Activated CD4-positive, alpha-beta T cell treated with anti-CD3 and anti-CD28 coated beads, Interleukin-2, amount 50 U/mL, for 48 hours (primary cell): ENCODE measurements at places on chromosomes 12 and 14.

- DNase-seq, result peak; percentile 97
Measured at GRCh38 chr14:22556021-22556989, 32.7 kb downstream of the DAD1 start.

DNA sequence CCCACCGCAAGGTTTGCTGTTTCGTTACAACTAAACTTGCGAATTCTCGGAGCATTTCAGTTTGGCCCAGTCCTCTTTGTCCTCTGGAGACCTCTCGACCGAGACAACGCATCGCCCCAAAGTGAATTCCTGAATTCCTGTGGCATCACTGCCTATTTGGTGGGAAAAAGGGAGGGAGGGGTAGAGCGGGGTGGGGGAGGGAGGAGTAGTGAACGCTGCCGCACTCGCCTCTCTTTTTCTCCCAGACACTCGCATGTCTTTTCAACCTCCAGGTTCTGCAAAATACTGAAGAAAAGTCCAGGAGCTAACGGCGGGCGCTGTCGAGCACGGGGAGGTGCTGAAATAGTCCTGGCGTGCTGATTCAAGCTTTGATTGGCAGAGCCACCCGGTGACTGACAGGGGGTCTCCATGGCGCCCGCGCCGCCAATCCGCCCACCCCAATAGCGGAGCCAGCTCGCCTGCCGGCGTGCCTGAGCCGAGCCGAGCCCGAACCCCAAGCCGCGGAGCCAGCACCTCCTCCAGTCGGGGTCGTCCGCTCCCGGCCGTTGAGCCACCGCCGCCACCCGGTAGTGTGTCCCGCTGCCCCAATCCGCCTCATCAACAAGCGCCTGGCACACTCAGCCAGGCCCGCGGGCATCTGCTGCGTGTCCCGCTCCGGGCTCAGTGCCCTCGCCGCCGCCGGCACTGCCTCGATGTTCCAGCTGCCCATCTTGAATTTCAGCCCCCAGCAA lies at the start of gene SIX6:
Gene SIX6 (plus strand): TSS at position 440 of the 731 bp plus-strand sequence. CDS start 253 bp downstream, at position 693.
- DNase-seq, result no peak

DNA sequence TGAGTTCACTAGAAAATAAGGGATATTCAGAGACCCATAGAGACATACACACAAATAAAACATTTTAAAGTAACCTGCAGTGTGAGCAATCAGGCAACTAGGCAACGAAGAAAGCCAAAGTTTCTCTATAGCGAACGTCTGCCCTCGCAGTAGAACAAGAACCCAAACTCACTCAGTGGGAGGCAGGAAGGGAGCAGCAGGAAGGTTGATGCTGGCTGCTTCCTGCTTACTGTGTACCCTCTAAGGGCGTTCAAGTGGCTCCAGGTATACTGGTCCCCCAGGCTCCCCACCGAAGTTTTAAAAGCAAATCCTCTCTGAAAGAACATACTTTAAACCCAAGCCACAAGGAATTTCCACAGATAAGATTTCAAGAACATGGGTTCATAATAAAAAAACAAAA lies 249.3 kb downstream of the FOXN3 start:
- DNase-seq, result no peak

GRCh38 chr14:67525389-67525788 lies 7.7 kb upstream of the PLEKHH1 start:
- DNase-seq, result no peak

DNA sequence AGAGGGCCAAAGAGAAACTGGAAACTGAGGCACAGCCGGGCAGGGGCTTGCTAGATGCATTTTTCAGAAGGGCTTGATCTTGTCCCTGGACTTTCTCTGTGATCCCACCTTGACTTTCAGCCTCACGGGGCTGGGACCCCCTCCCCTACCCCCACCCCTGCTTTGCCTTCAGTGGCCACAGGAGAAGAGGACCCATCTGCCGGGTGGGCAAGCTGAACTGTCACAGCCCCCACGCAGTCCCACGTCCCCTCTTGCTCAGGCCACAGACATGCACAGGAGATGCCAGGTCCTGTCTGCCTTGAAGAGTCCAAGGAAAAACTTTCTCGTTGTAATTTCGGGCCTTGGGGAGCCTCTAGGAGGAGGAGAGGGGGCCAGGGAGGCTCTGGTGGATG lies 158.9 kb downstream of the KIF26A start:
- DNase-seq, result no peak

DNA sequence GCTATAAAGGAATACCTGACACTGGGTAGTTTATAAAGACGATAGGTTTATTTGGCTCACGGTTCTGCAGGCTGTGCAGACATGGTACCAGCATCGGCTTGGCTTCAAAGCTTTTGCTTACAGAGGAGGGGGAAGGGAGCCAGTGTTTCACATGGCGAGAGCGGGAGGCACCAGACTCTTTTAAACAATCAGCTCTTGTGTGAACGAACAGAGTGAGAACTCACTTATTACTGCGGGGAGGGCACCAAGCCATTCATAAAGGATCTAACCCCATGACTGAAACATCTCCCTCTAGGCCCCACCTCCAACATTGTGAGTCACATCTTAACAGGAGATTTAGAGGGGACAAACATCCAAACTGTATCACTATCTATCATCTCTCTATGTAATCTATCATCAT lies 227.4 kb downstream of the TMEM132D start:
- no peak for DNase-seq

DNA sequence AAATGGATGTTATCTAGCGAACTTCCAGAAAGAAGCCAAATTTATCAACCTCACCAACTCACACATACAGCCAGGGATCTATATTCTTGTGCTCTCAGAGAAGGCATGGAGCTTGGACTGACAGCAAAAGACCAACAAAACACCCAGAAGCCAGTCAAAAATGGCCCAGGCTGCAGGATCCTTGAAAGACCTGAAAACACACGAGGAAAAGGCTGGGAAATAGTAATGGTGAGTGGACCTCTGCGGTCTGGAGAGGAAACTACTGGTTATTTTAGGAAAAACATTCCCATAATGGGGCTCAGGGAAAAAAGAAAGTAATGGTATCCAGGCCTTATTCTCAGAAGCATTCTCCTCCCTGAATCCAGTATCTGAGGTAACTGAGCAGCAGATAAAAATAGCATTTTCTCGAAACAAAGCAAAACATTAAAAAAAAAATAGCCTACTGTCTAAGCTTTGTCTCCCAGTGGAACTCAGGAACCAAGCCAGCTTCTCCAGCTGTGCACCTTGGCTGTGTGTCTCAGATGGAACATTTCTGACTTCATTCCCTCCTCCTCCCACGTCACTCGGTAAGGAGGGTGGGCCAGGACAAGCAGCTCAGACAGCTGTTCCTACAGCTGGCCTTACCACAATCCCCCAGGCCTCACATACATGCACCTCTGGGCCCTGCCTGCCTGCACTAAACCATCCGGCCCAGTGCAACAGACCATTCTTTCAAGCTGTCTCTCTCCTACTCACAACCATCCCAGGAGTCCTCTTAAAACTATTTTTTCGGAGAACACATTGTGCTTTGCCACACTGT lies 249.9 kb downstream of the DAD1 start:
- DNase-seq, result no peak

DNA sequence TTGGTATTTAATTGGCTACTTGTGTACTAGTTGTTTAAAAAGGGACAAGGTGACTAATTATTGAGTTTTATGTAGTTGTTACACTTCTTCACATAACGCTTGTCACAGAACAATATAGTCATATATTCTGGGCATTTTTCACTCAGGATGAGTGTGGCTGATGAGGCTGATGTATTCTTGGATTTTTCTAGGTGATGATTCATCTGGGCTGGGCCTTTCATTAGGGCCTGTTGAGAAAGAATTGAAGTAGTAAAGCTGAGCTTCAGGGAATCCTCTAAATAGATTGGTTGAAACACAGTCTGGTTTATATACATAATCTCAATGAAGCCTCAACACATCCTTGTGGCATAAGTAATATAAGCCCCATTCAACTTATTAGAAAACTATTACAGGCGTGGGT lies 445.7 kb downstream of the DAD1 start:
- no peak for DNase-seq

GRCh38 chr14:61296719-61297502 lies 15.8 kb upstream of the TMEM30B start:
- no peak for DNase-seq

DNA sequence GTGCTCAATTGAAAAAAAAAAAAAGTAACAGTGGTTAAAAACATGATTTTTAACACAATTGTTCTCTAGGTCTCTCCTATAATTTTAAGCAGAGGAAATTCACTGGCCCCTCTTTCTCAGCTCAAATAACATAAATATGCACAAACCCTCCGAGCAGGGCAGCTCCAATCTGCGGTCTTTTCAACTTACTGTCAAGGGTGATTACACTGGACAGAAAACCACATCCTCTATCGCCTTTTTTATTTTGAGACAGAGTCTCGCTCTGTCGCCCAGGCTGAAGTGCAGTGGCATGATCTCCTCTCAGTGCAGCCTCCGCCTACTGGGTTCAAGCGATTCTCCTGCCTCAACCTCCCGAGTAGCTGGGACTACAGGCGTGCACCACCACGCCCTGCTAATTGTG lies 16.5 kb upstream of the GABARAPL1 start:
- no peak for DNase-seq

GRCh38 chr14:68779761-68780323 lies 13.0 kb downstream of the ZFP36L1 start:
- DNase-seq, result no peak

DNA sequence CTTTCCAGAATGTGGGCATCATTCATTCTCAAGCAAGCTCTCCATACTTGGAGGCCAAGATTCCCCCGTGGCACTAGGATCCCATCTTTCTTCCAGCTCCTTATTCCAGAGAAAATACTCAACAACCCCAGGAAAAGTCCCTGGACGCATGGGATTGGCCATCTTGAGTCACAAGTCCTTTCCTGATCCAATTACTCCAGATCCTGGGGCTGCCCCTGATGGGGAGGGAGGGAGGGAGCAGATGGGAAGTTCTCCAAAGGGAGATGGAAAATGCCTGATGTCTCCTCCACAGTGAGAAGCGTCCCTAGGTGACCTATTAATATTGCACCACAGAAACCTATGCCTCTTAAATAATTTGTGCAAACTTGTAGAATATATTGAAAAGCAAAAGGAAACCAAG lies 12.4 kb upstream of the KCNK13 start:
- DNase-seq, result no peak

DNA sequence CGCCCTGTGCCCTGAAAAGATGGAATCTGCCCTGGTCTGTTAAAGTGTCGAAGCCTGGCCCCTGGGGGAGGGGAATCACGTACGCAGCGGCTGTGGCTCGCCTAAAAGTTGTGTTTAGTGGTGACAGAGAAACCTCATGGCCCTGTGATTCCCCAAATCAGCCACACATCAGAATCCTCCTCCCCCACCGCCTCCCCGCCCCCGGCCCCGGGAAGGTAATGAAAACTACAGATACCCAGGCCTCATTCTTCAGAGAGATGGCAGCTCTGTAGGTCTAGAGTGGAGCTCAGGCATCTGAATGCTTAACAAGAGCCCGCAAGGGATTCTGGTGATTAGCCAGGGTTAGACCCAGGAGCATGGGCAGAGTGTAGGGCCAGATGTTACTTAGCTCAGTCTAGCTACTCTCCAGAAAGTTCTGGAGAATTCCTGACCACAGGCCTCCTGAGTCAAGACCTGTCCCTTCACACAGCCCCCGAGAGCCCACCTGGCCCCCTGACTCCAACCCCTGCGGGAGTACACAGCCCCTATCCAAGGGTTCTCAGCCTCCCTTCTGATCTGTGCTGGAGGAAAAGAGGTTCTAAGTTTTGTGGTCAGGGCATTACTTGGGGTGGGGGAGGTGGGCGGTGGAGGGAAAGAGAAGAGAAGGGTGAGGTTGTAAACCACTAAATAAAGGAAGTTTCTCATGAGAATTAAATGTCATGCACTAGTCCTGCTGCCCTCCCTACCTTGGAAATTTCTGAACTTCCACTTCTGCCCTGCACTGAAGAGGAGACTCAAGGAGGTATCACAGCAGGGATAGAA lies 114.8 kb downstream of the PLXNC1 start:
- peak; percentile 84 for DNase-seq

DNA sequence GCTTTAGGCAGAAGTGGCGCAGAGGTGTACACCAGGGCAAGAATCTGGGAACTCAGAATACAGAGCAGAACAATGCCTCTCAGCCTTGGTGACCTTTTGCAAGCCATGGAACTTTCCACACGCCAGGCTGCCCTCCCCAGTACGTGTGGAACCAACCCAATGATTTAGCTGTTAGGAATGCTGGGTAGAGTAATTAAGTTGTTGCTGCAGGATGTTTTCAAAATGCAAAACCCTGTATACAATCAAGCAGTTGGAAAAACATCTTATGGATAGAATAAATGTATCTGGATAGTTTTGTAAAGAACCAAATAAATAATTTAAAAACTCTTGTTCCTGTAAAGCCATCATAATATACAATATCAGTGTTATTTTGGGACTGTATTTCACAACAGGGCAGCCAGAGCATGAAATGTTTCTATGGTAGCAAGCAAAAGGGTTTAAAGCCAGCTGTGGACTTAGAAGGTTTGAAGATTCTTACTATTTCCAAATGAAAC lies 19.4 kb downstream of the PPP1R36 start:
- no peak for DNase-seq

DNA sequence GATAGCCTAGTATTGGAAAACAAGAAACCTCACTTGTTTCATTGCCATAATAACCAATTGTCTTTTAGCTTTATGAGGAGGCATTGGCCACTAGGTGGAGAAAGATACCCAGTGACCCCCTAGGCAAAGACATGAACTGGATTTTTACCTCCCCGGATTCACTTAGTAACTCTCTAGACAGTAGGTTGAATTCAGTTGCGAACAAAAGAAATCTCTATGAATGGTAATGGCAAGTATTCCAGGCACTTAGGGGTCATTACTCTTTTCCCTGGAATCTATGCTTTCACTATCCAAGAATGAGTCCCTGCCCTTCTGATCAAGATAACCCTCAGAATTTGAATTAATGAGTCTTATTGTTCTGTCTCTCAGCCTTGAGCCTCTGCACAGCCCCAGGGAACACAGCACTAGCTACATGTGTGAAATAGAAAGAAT lies 29.5 kb upstream of the RHOJ start:
- DNase-seq, result no peak

GRCh38 chr14:75417674-75418073 lies 10.1 kb upstream of the JDP2 start:
- DNase-seq, result no peak

DNA sequence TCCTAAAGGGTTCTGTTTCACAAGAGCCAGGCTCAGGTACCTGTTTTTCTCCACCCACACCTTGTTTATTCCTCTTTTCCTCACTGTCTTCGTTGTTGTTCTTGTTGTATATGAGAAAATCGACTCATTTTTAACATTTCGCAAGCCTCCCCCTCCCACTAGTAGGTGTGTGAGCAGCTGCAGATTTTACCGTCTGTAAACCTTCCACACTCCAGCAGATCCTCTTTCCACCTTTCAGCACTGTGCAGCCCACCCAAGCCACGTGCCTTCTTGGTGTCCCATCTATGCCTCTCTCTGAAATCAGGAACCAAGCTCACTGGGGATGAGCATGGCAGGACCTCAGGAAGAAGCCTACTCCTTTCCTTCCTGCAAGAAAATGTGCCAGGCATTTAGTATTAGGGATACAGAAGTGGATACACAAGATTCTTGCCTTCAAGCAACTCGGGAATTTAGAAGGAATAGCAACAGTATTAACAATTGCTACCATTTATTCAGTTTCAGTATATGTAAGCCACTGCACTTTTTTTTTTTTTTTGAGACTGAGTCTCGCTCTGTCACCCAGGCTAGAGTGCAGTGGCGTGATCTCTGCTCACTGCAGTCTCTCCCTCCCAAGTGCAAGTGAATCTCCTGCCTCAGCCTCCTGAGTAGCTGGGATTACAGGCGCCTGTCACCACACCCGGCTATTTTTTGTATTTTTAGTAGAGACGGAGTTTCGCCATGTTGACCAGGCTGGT lies 113.6 kb downstream of the CHST11 start:
- no peak for DNase-seq

- no peak for DNase-seq
Measured at GRCh38 chr12:104249017-104249416, 33.4 kb downstream of the TXNRD1 start.

- no peak for DNase-seq
Measured at GRCh38 chr12:7128681-7129286, at the start of gene RBP5. Gene RBP5 (minus strand): TSS chr12:7128889. CDS start chr12:7128775, 114 bp downstream.

GRCh38 chr12:29211696-29212095 lies 62.6 kb downstream of the FAR2 start:
- DNase-seq, result no peak
